ENCODE measurements at places on chromosomes 2 and 18.

- no peak for DNase-seq
These were observed 728.5 kb upstream of the SLC8A1 start for GRCh38 chr2:41180387-41180786.

DNA sequence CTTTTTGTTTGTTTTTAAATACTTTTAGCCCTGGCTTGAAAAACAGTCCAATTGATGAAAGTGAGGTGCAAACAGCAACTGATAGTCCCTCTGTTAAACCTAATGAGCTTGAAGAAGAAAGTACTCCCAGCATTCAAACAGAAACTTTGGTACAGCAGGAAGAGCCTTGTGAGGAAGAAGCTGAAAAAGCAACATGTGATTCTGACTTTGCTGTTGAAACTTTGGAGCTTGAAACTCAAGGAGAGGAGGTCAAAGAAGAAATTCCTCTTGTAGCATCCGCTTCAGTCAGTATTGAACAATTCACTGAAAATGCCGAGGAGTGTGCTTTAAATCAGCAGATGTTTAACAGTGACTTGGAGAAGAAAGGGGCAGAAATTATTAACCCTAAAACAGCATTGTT lies 30.6 kb upstream of the DYSF start:
- DNase-seq, result no peak

GRCh38 chr2:94956797-94957391 lies 68.6 kb upstream of the MAL start:
- DNase-seq, result peak; percentile 41

- no peak for DNase-seq
These were observed 27.1 kb downstream of the PID1 start for GRCh38 chr2:229243890-229244560.

GRCh38 chr18:48488388-48488850 lies 50.4 kb upstream of the CTIF start:
- no peak for DNase-seq

- no peak for DNase-seq
These were observed 6.8 kb upstream of the LAMA3 start for GRCh38 chr18:23682472-23682871.

GRCh38 chr2:239369631-239370161 lies 31.1 kb downstream of the HDAC4 start:
- DNase-seq, result peak; percentile 60

DNA sequence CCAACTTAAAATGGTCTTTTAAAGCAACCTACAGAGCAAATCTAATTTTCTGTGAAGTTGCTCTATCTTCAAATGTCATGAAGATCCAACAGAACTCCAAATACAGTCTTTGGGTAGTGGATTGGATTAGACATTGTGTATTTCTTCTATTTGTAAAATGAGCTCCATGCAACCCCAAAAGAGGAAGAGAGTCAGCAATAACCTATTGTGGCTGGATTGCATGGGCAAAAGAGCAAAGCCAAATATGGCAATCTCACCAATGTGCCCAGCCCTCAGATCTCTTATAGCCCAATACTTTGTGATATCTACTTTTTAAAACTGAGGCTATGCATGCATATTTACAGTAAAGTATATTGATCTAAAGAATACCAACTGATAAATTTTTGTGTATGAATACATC lies 146.3 kb downstream of the TXNL1 start:
- no peak for DNase-seq

DNA sequence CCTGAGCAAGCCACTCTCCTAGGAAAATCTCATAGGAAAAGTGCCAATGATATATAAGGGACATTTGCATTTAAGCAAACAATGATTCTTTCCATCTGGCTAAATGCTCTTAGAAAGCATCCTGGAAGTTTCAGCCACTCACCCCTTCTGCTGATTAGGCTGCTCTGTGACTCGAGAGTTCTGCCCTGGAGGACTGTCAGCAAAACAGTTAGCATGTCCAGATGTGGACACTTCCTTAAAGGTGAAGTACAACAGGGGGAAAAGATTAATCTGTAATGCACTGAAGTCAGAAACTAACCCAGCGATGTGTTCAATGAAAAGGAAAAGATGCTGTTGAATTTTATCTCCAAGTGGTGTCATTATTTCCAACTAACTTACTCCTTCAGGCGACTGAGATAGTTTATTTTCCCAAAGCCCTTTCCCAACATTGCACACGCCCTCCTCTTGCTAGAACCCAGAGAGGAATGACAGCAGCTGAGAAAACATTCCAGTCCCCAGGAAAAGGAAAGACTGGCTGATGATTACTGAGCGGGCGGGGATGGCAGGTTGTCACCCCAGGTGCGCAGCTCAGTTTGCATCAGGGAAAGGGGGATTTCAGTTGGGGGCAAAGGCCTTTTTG lies 214.0 kb downstream of the SS18 start:
- DNase-seq, result no peak

DNA sequence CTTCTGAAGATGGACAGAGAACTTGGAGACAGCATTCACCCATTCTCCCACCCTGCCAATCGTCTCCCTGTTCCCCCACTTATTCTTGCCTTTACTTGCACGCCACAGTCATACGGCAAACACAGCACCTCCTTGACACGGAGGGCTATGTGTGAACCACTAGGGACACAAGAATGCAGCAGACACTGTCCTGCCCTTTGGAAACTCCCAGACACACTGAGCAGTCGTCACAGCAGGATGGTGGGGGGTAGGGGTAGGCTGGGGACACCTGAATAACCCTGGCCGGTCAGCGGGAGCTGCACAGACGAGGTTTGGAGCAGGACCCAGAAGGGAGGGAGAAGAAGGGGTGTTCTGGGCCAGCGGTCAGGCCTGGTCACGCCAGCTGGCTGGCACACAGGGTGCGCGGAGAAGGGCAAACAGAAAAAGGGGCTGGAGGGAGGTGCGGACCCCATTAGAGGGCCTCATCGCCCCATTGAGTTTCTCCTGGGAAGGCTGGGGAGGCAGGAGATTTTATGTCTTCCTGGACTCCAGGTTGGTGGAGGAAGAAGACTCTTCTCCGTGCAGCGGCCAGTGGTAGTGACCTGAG lies 40.0 kb upstream of the FOSL2 start:
- DNase-seq, result no peak

DNA sequence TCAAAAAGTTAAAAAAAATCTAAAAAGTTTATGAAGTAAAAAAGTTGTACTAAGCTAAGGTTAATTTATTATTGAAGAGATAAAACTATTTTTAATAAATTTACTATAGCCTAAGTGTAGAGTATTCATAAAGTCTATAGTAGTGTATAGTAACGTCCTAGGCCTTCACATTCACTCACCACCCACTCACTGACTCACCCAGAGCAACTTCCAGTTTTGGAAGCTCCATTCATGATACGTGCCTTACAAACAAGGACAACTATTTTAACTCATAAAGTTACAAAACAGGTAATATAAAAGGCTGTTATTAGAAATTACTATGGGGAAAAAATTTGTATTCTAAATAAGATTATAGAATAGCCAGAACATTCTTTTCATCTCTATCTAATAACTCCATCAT lies 158.9 kb upstream of the FN1 start:
- DNase-seq, result no peak

GRCh38 chr2:109331896-109332848 lies 203.2 kb downstream of the SH3RF3 start:
- peak; percentile 62 for DNase-seq

DNA sequence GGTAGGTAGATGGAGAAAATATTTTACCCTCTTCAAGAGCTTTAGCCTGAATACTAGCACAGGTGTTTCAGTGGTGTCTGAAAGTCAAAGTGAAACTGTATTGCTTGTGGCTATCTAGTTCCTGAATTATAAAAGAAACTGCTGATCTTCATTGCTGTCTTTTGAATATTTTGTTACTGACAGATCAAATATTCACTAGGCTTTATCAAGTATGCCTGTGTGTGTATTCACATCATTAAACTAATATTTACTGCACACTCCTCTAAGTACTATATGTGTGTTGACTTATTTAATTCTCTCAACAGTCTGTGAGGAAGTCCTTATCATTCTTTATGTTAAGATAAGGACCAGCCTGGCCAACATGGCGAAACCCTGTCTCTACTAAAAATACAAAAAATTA lies 139.6 kb downstream of the SOCS6 start:
- DNase-seq, result no peak

DNA sequence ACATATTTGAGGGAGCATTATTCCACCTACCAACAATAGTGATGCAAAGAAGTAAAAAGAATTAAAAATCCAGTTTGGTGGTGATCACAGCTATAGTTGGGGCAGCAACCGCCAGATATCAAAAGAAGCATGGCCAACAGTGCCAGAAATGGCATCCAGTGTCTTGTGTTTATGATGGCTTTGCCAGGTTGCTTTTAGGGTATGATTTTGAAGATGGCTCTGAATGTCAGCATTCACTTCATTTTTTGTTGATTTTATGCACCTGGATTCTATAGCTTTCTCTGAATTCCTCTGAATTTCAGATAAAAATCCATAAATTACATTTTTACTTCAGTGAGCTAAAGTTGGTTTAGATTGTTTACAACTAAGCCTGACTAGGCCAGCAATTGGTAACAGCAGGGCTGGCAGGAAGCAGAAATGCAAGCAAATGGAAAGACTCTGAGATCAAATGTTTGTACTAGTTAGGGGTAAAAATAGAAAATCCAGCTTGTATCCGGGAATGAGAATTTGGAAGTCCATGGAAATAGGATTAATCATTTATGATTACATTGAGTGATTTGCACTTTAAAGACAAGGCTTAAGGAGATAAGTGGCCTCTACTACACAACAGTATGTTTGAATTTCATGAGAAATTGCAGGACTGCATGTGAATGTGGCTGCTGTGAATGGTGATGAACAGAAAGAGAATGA lies 40.4 kb downstream of the COL3A1 start:
- no peak for DNase-seq

- DNase-seq, result no peak
These were observed 22.6 kb downstream of the EIPR1 start for GRCh38 chr2:3354986-3355385.

- no peak for DNase-seq
These were observed 38.7 kb downstream of the MEMO1 start for GRCh38 chr2:31972059-31972458.

DNA sequence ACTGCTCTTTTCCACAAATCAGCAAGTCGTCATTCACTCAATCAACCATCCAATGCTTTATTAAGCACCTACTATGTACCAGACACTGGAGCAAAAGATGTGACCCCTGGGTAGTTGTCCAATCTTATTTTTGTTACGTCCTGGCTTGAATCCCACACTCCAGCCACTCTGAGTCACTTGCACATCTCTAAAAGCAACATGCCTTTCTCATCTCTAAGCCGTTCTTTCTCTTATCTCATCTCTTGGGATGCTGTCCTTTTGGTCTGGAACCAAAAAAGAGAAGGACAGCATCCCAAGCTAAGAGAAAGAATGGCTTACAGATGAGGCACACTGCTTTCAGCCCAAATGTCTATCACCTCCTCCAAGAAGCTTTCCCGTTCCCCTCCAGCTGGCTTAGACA lies 58.8 kb downstream of the RNF152 start:
- no peak for DNase-seq

DNA sequence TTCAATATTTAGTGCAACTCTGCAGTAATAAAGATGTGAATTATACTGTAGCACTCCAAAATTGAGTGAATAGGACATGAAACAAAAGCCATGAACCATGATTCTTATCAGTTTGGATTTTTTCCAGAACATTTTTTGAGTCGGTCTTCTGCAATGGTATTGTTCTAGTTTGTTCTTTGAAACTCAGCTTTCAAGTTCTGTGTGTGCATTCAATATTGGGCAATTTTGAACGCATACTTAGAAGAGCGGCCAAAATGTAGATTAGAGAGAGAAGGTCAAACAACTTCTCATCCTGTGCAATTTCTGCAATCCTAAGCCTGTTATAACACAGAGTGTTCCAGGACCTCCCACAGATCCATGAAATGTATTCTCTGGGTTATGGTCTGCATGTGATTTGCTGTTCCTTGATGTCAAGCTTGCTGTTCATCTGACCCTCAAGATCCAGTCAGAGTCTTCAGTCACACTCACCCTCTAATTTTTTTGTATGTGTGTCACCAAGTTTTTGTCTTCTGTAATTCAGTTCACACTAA lies 48.3 kb downstream of the TSPYL6 start:
- no peak for DNase-seq

GRCh38 chr18:50334546-50335152 lies 40.2 kb upstream of the SKA1 start:
- no peak for DNase-seq

- DNase-seq, result no peak
These were observed 602.9 kb downstream of the ARHGAP15 start for GRCh38 chr2:143732076-143732475.

DNA sequence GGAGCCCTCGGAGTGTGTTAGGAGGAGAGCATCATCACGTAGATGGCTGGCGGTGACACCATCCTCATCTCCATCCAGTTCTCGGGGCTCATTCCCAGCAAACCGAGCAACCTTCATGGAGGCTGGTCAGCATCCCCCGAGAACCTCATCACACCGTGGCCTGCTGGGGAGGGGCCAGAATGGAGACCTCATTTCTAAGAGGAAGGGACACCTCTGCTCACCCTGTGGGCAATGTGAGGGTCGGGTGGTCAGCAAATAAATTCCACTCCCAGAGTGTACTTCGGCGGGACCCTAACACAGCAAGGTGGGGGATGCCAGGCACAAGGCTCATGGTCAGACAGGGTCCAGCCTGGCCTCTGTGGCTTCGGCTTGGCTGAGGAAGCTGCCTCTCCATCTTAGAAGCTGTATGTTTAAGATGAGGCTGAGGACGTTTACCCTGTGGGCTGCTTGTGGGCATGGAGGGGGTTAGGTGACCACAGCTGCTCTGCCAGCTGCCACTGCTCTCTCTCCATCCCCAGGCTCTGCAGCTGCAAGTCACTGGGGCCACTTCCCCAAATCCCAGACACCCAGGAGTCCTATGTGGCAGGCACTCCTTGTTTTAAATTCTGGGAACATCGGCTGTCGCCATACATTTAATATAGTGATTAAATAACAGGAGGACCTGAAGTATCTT lies 56.5 kb upstream of the PXDN start:
- DNase-seq, result no peak

Measured in CD8-positive, alpha-beta T cell (primary cell).